Stimulated activated CD4-positive, alpha-beta T cell treated with anti-CD3 and anti-CD28 coated beads, Interleukin-1b, Interleukin-23, amount 100 ng/mL, for 24 hours (primary cell): ENCODE measurements at places on chromosomes 7 and 10.

GRCh38 chr7:81562581-81562980, 207.3 kb downstream of the HGF start:
- no peak for DNase-seq

DNA sequence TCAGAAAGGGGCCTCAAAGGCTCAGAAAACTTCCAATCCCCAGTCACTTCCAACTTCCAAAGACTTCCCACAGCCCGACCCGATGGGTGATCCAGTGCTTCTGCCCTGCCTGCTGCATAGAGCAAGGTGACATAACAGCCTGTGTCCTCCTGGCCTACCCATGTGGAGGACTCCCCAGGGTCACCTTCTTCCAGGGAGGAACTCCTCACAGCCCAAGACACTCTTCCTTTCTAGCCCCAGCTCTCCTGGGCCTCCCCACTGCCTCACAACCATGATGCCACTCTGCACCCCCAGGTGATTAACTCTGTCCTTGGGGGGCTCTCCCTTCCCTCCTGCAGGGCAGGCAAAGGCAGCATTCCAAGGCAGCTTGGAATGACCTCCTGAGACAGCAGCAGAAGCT, 158.4 kb upstream of the PDE1C start:
- no peak for DNase-seq

GRCh38 chr10:26391701-26392695, 46.1 kb upstream of the APBB1IP start:
- no peak for DNase-seq

GRCh38 chr7:20162665-20163064, 54.5 kb downstream of the MACC1 start:
- DNase-seq = no peak

DNA sequence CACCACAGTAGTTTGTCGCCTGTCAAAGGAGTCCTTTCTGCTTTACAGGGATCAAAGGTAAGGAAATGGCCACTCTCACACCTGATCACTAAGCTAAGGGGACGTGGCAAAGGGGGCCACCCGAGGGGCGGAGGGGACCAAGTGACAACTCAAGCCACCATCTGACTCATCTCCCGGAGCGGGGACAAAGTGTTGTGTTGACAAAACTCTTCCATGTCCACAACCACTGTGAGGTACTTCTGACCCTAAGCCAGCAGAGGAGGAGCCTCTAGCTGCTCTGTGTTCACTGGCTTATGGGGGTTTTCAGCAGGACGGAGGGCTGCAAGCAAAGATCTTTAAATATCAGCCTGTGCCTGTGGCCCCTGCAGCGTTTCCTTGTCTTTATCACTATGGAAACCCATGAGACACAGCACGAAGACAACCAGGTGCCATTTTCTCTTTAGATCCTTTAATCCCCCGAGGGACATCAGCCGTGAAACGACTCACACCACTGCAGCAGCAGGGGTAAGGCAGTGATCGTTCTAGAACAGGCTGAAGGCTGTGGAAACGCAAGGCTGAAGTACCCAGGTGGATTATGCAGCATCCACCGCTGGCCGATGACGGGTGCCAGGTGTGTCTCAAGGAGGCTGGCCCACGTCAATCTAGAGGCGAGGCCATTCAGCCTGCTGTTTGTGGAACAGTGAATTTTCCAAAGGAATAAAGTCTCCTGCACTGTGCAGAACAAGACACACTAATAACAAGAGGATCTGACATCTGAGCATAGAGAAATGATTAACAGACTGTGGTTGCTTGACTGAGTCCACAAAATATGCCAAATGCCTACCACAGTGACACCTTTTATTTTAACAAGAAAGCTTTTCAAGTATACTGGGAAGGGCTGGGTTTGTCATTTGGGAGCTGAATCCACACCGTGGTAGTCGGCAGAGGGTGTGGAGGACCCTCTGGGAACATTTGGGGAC, 26.6 kb upstream of the DDC start:
- DNase-seq = no peak

DNA sequence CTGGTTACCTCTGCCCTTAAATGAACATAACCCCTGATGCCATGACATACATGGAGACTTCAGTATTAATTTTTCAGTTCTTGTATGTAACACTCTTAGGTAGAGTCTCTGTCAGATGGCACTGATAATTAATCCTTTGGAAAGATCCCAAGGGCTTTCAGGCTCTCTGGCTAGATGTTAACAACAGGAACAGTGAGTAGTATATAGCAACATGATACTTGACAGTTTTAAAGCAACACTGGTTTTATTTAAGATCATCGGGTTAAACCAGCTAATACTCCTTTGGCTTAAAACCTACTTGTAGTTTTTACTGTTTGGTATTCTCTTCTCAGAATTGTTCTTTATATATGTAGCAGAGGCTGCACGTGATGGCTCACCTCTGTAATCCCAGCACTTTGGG, 27.3 kb downstream of the AHCYL2 start:
- no peak for DNase-seq

- no peak for DNase-seq
Observed at GRCh38 chr10:92011560-92012214, 88.1 kb downstream of the BTAF1 start.

DNA sequence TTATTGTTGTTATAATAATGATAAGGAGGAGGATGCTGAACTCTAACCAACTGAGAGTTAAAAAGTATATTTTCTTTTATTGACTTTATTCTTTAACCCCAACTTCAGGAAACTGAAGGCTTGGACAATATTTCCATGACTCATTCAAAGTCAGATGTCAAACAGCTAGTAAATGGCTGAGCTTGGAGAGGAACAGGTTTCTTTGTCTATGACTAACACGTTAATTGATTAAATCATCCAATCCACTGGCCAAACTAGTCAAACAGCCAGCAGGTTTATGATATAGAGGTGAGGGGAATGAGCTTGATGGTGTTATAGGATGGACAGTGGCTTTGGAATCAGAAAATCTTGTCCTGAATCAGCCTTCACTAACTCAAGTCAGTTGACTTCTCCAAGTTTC, 119.1 kb upstream of the WDR11 start:
- no peak for DNase-seq

GRCh38 chr10:4080225-4080805, 295.3 kb upstream of the KLF6 start:
- DNase-seq = no peak
